ENCODE measurements at places on chromosomes 4 and X.

GRCh38 chr4:183962419-183962818 lies 57.3 kb downstream of the STOX2 start:
- DNase-seq: no peak

- no peak for DNase-seq
Measured at GRCh38 chr4:39763714-39764572, 66.0 kb downstream of the UBE2K start.

DNA sequence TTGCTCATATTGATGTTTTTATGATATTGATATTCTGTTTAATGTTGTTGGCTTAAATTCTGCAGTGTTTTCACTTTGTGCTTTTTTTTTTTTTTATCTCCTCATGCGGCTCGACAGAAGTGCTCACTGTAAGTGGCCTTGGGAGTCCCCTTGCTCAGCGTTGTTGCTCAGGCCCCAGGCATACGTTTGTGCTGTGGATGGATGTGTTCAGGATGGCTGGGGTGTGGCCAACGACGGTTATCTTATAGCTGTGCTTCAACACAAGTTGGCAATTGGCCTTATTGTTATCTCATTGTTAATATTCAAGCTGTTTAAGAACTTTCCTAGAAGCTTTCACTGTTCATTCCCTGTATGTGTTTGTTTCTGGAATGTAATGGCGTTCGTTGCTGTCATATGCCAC lies 36.4 kb upstream of the CLCN4 start:
- no peak for DNase-seq

DNA sequence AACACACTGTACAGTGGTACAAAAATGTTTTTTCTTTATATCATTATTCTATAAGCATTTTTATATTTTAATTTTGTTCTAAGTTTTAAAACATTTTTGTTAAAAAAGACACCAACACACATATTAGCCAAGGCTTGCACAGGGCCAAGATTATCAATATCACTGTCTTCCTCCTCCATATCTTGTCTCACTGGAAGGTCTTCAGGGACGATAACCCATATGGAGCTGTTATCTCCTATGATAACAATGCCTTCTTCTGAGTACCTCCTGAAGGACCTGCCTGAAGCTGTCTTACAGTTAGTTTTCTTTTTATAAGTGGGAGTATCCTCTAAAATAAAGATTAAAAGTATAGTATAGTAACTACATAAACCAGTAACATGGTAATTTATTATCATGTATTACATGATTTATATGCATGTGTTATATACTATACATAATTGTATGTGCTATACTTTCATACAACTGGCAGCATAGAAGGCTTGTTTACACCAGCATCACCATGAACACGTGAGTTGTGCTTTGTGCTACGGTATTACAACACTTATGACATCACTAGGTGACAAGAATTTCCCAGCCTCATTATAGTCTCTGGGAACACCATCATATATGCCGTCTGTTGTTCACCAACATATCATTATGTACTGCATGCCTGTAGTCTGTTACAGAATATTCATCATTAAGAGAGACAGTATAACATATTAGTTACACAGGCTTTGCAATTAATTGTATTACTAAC lies 90.7 kb downstream of the WDFY3 start:
- DNase-seq: no peak

DNA sequence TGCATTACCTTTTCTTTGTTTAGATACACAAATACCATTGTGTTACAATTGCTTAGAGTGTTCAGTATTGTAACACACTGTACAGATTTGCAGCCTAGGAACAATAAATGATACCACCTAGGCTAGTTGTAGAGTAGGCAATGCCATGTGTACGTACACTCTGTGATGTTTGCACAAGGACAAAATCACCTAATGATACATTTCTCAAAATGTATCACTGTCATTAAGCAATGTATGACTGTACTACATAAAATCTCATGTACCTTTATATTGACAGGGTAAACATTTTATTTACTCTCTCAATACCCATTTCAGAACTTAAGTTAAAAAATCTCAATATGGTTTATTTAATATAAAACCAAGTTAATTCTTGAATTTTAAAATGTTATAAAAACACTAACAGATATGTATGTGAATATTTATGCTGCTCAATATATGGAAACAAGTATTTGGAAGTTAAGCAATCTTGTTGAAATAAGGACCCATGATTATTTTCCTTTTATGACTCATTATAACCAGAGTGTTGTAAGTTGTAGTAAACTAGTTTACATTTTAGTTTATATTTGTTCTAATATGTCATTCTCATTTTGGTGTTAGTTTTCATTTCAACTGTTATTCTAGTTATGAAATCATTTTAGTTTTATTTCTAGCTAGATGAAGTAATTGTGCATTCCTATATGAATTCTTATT lies 409.2 kb downstream of the TLL1 start:
- DNase-seq: no peak

DNA sequence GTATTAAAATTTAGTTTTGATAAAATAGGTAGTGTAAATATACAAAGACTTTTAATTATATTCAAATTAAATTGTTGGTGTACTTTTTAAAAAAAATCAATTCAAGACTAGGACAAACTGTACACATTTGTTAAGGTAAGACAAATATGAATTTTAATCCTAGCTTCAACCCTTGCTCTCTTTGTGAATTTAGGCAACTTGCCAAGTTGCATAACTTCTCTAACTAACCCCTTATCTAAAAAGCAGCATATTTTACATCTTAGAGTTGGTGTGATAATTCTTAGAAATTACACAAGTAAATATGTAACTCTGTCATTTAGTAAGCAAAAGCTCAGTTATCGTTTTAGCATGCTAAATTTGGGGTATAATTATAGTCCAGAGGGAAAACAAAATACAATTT lies 78.1 kb upstream of the FSTL5 start:
- DNase-seq: no peak

DNA sequence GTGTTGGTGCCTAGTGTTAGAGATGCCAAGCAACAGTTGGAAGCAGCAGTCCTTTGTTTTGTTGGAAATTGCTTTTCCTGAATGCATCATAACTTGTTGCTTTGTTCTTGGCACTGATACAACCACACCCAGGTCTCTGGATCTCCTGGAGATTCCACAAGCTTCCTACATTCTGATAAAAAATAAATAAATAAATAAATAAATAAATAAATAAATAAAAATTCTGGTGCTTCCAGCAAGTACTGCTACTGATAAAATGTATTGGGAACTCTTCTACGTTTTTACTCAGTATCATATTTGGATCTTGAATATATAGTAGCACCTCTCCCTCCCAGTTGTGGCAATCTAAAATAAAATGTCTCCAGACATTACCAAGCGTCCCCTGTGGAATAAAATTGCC lies 62.7 kb upstream of the GRID2 start:
- no peak for DNase-seq

DNA sequence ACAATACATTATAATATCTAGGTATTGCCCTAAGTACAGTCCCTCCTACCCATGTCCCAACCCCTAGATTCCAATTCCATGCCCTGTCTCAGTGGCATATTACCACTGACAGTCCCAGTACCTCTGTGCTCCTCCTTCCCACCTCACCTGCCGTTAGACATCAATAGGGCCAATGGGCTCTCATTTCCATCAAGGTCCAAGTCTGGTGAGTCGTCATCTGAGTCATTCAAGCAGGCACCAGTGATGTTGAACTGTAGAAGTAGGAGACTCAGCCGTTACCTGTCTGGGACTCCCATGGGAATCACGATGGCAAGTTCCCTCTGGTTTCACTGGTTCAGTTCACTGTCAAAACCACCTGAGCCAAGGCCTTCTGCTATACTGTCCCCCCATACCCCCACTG lies 51.7 kb downstream of the PHF8 start:
- no peak for DNase-seq

DNA sequence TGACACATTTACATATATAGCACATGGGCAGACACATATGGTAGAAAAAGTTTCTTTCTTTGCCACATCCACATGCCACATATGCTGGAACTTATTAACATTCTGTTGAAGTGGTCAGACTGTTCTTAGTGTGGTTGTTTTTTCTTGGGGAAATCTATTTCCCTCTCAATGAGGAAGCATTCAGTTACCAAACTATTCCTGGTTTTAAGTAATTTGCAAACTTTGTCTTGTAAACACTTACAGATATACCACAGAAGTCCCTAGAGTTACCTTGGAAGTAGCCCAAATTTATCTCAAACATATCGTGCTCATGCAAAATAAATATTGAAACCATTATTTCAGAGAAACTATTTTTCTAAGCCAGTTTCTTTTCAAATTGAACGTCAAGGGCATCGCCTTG lies 625.5 kb upstream of the INTU start:
- DNase-seq: no peak

- peak; percentile 82 for DNase-seq
Measured at GRCh38 chrX:37349221-37350033, at the start of gene PRRG1. Gene PRRG1, plus strand, starts transcription at chrX:37349364. Its CDS starts 56,886 bp downstream, at chrX:37406250.

- no peak for DNase-seq
Measured at GRCh38 chr4:24742773-24743172, 52.6 kb upstream of the SOD3 start.

- no peak for DNase-seq
Measured at GRCh38 chrX:8191022-8191421, 20.0 kb upstream of the VCX2 start.

GRCh38 chrX:22012931-22013330 lies 19.2 kb upstream of the PHEX start:
- no peak for DNase-seq
